GM04503 (cell line): ENCODE measurements at places on chromosomes 4 and X.

GRCh38 chr4:184387351-184387750 lies 87.0 kb downstream of the IRF2 start:
- DNase-seq, result no peak

- no peak for DNase-seq
Observed at GRCh38 chr4:683247-683897, 5.6 kb downstream of the SLC49A3 start.

DNA sequence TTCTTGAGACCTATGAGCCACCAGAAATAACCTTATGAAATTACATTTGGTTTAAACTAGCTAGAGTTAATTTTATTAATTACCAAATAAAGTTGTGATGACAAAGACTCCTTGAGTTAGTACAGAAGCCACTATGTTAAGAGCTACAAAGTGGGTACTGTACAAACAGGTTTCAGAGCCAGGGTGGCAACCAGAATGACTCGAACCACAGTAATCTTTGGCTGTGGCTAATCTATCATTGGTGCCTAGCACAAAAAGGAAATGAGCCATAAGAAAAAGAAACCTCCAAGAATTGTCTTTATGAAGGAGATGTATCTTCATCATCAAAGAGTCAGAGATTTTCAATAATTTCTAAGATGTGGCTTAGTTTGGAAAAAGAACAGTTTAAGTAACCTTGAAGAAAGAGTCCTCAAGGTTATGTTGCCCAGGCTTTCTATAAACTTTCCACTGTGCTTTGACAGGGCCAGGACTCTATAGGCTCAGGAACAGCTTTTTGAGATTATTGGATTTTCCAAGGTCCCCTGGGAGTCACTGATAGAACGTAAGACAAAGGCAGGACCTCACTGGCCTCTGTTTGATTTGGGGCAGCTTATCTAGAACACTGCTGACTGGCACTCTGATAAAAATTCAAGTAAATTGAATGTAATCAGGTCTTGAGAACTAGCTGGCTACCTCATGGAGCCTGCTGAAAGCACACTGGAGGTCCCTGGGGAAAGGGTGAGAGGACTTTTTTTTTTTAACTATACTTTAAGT lies 777.7 kb downstream of the STIM2 start:
- DNase-seq, result no peak

DNA sequence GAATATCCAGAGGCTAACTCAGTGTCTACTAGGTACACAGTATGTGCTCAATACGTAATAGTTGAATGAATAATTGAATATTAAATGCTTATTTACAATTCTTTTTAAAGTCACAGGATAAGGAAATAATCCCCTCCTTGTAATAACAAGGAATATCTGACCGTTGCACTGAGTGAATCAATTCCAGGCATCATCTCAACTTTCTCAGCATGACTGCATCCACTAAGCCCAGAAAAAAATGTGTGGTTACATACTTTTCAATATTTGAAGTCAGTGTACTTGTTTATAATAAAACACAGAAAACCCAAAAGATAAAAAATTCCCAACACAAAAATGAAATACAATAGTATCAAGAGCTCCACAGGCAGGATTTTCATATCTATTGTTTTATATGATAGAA lies 105.4 kb downstream of the TMEM144 start:
- peak; percentile 57 for DNase-seq

GRCh38 chrX:22855693-22856092 lies 144.1 kb upstream of the DDX53 start:
- no peak for DNase-seq

DNA sequence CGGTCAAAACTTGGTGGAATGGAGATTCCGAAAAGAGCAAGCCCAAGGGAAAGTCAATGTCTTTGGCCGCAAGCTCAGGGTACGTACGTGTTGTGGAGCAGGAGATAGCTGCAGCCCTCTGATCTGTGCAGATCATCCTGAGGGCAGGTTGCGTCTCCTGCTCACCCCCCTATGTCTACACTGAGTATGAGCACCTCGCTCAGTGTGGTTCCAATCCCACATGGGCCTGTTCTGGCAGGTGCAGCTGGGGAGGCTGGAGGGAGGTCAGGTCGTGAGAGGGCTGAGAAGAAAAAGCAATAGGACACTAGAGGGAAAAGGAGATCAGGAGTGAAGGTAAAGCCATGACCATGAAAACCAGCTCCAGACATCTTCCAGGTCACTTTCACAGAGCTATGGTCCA lies 142.1 kb downstream of the DCTD start:
- no peak for DNase-seq
